NCI-H2081 (cell line): ENCODE measurements at places on chromosomes 2 and 18.

DNA sequence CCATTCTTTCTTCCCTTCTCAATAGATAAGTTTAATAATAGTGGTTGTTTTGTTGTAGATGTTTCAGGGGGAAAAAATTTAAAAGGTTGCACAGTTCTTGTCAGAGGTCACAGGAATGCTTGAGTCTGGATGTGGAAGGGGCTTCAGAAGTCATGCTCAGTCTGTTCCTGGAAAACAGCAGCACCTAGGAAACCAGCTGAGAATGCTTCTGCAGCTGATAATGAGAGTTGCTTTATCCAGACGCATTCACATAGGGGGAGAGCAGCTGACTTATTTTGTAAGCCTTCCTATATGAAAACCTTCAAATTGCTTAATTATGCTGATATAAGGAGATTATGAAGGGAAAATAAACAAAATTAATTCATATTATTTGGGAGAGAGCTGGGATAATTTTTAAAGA is 235.5 kb downstream of the GULP1 start:
- DNase-seq, result no peak

- DNase-seq, result no peak
These were observed 75.9 kb downstream of the SLC66A2 start for GRCh38 chr18:79875531-79875919.

- DNase-seq, result no peak
These were observed 59.8 kb downstream of the SPRED2 start for GRCh38 chr2:65372619-65373018.

- no peak for DNase-seq
These were observed 10.1 kb downstream of the LMAN2L start for GRCh38 chr2:96729748-96730147.

GRCh38 chr2:190214426-190215194 is 105.0 kb downstream of the HIBCH start:
- no peak for DNase-seq
